ENCODE measurements at places on chromosomes 2 and 18.
A peak's percentile ranks its signal among the peaks of the same experiment; 100 is the strongest.

- no peak for DNase-seq
Measured at GRCh38 chr2:174392706-174393105, 2.8 kb upstream of the SCRN3 start.

DNA sequence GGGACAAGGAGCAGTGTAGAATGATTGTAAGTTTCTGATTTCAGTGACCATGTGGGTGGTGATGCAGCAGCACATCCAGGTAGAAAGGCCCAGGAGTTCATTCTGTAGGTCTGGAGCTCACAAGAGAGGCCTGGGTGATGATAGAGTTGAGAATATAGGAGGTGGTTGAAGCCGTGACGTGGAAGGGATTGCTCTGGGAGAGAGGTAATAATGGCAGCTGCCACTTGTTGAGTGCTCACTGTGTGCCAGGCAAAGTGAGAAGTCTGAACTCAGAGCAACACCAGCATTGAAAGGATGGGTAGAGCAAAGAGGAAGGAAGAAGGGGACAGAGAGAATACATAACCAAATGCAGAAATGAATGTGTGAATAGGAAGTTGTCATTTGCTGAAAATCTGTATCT, 3.3 kb downstream of the TTLL4 start:
- no peak for DNase-seq

GRCh38 chr2:198534756-198535155, 730.4 kb downstream of the PLCL1 start:
- DNase-seq, result no peak

- DNase-seq, result no peak
Measured at GRCh38 chr2:60527762-60528161, 25.7 kb downstream of the BCL11A start.

DNA sequence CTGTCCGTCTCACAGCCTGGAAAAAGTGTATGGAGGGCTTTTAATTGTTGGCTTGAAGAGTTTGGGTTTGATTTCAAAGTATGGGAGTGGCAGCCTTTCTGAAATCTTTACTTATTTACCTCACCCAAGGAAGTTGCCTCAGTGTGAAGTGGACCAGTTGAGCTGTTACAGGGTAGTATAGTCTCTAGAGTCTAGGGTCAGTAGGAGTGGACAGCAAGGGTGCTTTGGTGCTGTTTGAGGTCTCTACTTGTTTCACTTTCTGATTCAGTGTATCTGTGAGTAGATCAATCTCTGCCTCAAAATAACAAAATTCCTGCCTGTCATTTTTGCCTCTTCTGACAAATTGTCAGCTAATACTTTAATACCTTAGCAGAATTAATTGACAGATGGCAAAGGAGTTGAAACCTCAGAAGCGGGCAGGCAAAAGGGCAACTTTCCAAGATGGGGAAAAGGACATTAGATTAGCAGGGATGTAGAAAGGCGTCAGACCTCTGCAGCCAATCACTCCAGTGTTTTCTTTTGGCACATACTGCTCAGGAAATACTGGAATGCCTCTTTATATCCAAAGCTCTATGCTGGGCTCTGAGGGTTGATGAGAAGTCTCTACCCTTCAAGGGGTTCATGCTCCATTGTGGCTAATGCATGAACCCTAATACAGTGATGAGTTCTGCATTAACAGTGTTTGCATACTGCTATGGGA, 5.9 kb downstream of the RIOK3 start:
- no peak for DNase-seq

- no peak for DNase-seq
Measured at GRCh38 chr2:122041455-122041854, 286.0 kb downstream of the TSN start.

DNA sequence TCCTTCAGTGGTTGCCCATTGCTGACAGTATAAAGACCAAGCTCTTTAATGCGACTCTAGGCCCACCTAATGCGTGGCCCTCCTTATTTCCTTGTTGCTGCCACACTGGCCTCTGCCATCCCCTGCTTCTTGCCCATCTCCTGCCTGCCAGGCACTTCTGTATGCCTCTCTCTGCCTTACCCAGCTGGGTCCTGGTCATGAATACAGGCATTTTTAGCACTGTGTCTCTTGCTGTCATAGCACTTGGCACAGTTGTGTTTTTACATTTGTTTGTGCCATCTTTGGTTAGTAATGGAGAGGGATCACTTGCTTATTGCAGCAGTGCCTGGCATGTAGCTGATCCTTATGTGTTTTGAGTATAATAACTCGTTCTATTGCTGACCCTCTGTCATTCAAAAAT, 38.7 kb downstream of the MAP4K4 start:
- DNase-seq, result no peak

GRCh38 chr18:13499803-13500202, 226.6 kb downstream of the FAM210A start:
- no peak for DNase-seq

GRCh38 chr2:103809941-103810441, 1043.9 kb upstream of the POU3F3 start:
- DNase-seq, result no peak

GRCh38 chr2:105760191-105760590, 15.5 kb downstream of the NCK2 start:
- no peak for DNase-seq

DNA sequence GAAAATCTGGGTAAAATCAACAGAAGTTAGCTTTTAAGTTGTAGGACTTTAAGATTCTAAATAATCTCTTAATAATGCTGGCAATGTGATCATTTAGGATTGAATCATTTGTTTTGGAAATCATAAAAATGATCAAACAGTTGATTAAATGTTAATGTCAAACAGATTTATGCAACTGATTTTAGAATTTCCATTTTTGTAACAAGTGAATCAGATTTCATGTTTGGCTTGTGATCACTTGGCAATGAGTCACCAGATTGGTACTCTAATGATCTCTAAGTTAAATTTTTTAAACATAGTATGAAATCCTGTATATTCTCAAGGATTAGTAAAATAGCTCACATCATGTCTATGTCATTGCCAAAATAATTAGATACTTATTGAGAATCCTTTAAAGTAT, 50.1 kb upstream of the UNC80 start:
- DNase-seq, result no peak

- no peak for DNase-seq
Measured at GRCh38 chr2:20516646-20517341, 69.9 kb downstream of the RHOB start.

DNA sequence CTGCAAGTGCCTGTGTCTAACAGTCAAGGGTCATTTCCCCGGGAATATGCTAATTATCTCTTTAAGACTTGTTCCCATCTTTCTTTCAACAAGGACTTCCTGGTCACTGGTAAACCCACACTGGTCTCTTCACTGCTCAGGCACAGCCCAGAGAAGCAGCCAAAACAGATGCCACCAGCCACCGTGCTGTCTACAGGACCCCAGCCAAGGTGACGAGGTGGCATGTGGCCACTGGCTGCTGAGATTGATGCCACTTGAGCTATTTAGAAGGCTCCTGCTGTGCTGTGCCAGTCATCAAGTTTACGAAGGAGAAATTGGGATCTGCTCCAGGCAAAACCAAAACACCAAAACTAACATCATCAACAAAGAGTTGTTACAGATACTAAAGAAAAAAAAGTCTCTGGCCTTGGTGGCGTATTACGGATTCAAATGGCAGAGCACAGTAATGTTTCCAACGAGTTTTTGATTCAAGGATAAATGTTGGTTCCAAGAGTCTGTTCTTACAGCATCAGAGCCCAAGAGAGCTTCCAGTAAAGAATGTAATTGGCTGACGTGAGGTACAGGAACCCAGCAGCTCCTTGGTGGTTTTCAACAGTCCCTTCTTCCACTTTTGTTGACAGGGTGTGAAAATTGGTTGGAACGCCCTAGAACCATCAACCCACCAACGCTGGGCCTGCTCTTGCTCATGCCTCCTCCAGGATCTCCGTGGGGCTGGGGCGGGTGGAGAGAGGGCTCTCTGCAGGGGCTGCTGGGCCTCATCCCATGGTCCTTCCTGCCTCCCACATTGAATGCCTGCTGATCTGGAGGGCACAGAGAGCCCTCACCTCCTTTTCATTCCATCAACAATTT, 63.7 kb upstream of the ZCCHC2 start:
- DNase-seq, result no peak

- no peak for DNase-seq
Measured at GRCh38 chr2:122883849-122884248, 1128.4 kb downstream of the TSN start.

- DNase-seq, result no peak
Measured at GRCh38 chr18:79394534-79395307, 1.0 kb upstream of the NFATC1 start.

GRCh38 chr2:143123911-143124310, 5.3 kb upstream of the ARHGAP15 start:
- no peak for DNase-seq

DNA sequence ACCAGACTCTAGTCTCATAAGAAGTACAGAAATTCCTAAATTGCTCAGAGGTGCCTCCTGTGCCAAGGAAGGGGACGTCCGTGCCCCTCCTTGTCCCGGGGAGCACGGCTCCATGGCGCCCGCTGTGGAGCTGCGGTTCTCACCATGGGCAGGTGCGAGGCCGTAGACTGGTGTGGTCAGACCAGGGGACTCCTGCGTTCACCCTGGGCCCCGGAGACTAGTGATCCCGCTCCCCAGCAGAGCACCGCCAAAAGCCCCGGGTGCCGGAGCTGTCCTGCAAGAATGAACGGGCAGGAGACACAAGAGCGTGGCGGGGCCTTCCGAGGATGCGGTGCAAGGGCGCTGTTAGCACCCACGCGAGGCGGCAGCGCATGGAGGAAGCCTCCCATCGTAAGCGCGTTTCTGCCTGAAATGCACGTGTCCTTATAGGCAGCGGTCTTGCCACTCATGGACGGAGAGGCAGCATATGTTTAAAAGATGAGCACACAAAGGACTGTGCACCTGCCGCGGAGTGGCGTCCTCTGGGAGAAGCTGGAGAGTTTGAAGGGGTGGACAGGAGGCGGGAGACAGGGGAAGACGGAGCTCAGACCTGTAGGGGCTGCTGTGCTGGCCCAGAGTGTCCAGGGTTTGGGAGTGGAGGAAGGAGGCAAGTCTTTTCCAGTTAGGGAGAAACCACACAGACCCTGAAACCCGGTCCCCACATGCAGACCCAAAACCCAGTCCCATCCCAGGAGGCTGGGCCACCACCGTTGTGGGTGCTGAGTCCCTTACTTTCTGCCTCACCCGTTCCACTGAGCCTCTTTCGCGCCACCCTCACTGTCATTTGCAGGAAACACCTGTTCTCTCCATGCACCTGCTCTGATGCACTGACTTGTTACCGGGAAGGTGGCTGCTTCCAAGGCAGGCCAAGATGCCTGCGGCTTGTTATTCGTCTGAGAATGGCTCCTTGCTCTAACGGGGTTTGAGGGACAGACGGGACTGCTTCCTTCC, 7.5 kb upstream of the KCNG2 start:
- DNase-seq, result no peak

GRCh38 chr2:73366060-73366459, 19.6 kb upstream of the ALMS1 start:
- DNase-seq, result no peak

DNA sequence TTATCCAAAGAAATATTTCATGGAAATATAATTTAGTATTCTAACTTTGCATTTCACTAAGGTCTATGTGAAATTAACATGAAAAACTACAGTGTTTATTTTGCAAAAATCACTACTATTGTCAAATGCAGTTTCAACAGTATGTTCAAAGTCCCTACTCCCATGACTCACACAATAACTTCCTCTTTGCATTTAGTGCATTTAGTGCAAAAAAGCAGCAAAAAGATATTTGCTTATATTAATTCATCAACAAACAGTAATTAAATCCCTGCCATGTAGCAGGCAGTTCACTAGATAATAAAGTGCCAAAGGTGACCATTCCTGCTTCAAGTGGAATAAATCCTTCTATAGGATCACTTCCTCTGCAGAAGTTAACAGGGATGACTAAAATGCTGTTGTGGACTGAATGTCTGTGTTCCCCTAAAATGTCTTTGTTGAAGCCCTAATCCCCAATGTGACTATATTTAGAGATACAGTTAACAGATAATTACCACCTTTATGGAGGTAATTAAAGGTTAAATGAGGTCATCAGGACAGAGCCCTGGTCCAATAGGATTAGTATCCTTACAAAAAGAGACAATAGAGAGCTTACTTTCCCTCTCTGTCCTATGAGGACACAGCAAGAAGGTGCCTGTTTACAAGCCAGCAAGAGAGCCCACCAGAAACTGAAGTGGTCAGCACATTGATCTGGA, 61.7 kb downstream of the STK39 start:
- DNase-seq, result no peak

DNA sequence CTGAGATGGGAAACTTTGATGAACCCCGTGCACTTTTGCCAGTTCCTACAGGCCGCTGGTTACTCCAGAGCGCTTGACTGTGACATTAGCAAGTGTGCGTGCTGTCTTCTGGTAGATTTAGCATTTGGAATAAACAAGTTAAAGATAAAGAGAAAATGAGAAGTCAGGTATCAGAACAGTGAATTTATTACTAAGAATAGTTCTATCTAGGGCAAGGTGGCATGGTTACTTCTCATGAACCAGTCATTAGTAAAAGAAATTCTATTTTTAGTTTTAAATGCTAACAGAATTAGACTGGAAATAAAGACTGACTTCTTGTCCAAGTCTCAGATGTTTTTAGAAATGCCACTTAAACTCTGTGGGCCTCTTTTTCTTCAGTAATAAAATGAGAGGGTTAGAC, 204.0 kb upstream of the TPO start:
- DNase-seq, result no peak

- peak; percentile 49 for DNase-seq
Measured at GRCh38 chr2:207394812-207395534, 134.8 kb upstream of the CREB1 start.

GRCh38 chr18:8965398-8965797, 137.1 kb upstream of the NDUFV2 start:
- no peak for DNase-seq

DNA sequence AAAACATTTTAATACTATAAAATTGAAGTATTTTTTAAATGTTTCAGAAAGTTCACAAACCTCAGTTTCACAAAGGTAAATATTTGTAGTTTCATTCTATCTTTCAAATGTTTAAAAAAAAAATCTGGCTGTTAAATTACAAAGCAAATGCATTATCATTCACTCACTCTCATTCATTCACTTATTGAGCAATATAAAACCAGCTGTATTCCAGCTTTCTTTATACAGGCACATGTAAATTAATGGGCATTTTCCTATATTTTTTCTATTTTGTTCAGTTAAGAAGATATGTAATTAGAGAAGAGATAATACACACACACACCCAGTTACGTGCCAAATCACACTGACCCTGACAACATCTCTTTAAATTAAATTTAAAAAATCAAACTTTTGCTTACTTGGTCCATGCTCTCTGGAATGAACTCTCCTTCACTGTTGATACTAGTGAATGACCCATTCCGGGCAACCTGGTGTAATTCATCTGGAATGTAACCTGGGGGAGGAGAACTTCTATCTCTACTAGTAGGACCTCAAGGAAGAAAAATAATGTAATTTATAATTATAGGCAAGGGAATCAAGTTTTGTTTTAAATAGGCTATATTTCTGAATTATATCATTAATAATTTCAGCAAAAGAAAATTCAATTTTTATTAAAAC, 32.5 kb upstream of the ERCC3 start:
- DNase-seq, result no peak

Measured in K562 (cell line).